ENCODE measurements at places on chromosomes 4 and X. TPM values are rescaled to one million over a fixed set of nuclear protein-coding genes. Genes with fewer than 3 reads are reported as not detected.

Gene SSX3
- total RNA-seq: not detected

Gene GPR101
- total RNA-seq: not detected

Gene MMGT1
- 7.2 TPM for total RNA-seq

GRCh38 chr4:148376151-148376550 is 66.1 kb downstream of the NR3C2 start:
- peak; percentile 52 for DNase-seq

DNA sequence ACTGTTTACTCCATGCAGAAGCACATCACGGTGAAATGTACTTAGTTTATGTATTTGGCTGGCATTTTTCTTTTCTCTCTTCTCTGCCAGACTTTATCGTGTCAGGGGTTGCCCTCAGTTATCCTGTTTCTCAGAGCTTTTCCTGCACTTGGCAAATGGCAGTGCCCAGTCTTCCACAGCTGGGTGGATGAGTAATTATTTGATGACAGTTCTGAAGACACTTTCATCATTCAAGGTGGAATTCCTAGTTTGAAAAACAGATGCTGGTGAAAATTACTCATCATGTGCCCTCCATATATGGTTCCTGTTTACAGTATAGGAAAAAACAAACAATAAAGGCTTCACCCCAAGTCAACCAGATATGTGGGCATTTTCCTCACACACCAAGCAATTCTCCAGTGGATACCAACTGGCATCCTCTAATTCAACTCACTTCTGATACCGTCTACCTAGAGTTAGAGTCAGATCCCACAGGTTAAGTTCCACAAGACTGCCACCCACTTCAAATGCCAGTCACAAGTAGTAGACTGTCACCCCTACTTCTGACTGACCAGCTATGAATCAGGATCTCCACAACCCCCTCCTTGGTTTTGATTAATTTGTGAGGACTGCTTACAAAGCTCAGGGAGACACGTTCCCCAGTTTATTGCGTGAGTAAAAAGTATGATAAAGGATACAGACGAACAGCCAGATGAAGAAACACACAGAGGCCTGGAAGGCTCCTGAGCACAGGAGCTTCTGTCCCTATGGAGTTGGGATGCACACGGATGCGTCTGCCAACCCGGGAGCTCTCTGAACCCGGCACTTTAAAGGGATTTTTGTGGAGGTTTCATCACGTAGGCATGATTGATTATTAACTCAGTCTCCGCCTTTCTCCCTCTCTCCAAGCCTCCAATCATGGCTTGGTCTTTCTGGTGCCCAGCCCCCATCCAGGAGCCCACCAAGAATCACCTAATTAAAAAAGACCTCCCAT is 72.9 kb downstream of the CLDN34 start:
- DNase-seq: no peak

DNA sequence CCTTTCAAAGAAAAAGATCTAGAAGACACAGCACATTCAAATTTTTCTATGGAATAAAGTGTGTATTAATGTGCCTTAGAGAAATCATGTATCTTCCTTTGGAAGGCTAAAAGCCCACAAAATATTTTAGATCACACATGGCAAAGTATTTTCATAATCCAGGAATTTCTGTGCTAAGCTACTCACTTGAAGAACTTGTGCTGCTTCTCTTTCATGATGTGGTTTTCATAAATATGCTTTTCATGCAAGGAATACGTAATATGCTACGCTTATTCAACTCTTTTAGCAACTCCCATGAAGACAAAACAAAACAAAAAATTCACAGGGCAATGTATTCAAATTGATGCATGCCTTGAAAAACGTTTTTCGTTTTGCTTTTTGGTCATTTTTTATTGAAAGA is 125.6 kb downstream of the ARHGAP24 start:
- DNase-seq: no peak

GRCh38 chr4:160110891-160111290 is 1008.0 kb downstream of the RAPGEF2 start:
- no peak for DNase-seq

- DNase-seq: no peak
Observed at GRCh38 chr4:147583876-147584275, 33.3 kb upstream of the TMEM184C start.

- no peak for DNase-seq
Observed at GRCh38 chr4:87516683-87517082, 12.5 kb downstream of the SPARCL1 start.

GRCh38 chr4:48334900-48335384 is 6.4 kb upstream of the SLAIN2 start:
- no peak for DNase-seq

Measured in upper lobe of left lung (tissue), 6 donors.